ENCODE measurements at places on chromosomes 5 and 9.

- DNase-seq = no peak
Measured at GRCh38 chr9:121372239-121373010, 2.4 kb upstream of the STOM start.

GRCh38 chr9:135526089-135526729, 5.0 kb downstream of the LCN1 start:
- DNase-seq = no peak

DNA sequence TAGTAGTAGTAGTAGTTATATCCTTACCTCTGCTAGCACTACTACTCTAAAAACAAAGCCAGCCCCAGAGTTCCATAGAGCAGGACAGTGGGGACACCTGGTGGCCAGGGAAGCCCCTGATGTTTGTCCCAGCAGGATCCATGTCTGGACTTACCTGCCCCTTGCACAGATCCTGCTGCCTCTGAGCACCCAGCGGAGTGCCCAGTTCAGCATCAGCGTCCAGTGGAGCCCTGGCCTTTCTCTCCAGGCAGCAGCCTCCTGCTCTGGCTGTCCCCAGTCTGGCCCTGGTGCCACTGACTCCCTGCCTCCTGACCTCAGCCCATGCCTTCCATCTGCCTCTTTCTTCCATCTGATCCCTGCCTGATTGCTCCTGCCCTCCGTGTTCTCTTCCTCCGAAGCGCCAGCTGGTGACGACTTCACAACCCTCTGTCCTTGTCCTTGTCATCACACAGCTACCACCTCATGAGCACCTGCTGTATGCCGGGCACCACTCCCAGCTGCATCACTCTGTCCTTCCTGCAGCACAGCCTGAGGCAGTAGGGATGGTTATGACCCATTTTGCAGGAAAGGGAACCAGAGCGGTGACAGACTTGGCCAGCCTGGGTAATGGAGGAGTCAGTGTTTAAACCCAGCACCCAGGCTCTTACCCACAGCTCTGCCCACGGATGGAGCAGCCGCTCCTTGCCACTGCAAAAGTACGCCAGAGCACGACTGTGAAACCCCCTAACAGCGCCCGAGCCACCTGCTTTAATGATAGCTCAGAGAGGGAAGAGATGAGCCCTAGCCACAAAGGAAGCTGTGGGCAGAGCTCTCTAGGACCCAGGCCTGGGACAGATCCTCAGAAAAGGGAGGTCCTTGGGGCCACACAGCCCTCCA, 11.5 kb downstream of the SARDH start:
- no peak for DNase-seq

GRCh38 chr5:141823056-141823455, 55.2 kb downstream of the PCDH1 start:
- no peak for DNase-seq

- no peak for DNase-seq
Measured at GRCh38 chr5:98564836-98565235, 208.6 kb upstream of the RGMB start.

- DNase-seq = no peak
Measured at GRCh38 chr5:142143878-142144277, 35.3 kb downstream of the NDFIP1 start.

- no peak for DNase-seq
Measured at GRCh38 chr5:54719384-54720283, 202.1 kb downstream of the SNX18 start.

GRCh38 chr9:36499174-36499890, 73.4 kb upstream of the MELK start:
- no peak for DNase-seq

GRCh38 chr9:135410421-135410820, 69.2 kb upstream of the PPP1R26 start:
- DNase-seq = no peak

DNA sequence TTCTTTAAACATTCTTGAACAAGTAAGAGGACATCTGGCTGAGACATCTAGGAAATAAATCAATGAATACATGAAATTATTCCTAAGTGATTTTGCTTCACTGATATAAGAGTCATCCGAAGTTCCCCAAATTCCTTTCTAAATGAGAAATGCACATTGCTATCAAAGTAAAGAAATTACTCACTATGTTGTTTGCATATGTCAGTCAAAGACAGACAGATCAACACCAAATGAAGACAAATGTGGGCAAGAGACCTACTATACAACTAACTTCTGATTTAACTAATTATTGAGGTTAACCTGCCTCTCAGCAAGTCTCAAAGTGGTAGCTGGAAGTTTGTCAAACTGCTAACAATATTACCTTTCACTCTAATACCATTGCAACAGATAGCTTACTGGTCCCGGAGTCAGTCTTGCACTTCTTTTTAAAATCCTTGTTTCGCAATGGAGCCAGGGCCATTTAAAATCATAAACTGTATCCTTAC, 13.2 kb downstream of the TUT7 start:
- no peak for DNase-seq

DNA sequence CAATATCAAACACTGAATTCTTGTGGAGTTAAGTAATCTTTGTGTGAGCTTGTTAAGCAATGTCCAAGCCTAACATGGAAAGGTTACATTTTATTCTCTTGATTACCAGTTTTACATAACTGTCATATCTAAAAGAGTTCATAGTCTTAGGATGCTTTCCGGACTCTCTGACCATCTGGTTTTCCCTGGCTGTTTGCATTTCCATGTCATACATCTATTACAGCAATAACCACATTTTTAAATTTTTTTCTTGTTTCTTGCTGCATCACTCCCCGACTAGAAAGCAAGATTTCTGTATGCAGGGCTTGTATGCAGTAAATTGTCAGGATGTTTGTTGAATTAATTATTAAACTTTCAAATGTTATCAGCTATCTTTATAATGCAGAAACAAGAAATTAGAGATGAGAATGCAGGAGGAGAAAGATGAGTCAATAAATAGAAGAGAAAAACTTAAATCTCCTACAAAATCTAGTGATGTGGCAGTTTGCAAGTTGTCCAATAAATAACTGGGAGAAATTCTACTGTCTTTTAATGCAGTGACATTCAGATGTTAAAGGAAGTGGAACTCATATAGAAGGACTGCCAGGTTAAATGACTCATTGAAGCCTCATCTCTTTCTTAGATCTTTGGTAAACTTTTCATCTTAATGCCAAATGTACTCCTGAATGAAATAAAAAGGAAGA, 179.6 kb upstream of the SGCD start:
- no peak for DNase-seq

DNA sequence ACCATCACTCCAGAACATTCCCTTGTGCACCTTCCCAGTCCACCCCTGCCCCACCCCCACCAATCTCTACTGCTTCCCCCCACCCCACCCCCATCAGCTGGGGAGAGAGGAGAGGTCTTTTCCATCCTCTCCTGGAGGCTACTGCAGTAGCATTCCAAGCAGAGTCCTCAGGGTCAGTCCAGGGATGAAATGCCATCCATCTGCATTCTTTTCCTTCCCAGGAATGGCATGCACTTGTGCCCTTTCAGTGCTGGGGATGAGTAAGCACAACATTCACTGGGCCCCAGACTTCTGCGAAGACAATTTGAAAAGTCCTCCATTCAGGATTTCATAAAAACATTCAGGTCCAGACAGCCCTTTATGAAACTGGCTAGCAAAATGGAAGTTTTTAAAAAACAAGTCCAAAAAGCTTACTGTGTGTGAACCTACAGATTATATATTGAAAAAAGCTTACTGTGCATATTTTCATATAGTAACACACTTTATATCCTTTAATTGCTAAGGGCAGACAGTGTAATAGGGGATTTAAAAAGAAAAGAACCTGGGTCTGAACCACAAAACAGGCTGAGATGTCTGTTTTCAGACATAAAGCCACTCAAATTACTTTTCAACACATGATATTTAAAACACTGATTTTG, 50.0 kb upstream of the GOLPH3 start:
- DNase-seq = no peak

- no peak for DNase-seq
Measured at GRCh38 chr5:152285764-152286163, 119.3 kb downstream of the NMUR2 start.

DNA sequence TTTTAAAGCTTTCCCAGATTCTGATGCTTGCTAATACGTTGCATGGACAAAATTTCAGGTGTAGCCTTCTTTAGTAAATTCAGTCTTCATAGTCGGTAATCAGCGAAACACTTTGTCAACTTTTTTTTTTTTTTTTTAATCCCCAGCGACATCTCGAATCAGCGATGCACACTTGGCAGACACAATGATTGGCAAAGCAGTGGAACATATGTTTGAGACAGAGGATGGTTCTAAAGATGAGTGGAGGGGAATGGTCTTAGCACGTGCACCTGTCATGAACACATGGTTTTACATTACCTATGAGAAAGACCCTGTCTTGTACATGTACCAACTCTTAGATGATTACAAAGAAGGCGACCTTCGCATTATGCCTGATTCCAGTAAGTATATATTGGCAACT, 66.8 kb upstream of the NXNL2 start:
- DNase-seq = no peak

DNA sequence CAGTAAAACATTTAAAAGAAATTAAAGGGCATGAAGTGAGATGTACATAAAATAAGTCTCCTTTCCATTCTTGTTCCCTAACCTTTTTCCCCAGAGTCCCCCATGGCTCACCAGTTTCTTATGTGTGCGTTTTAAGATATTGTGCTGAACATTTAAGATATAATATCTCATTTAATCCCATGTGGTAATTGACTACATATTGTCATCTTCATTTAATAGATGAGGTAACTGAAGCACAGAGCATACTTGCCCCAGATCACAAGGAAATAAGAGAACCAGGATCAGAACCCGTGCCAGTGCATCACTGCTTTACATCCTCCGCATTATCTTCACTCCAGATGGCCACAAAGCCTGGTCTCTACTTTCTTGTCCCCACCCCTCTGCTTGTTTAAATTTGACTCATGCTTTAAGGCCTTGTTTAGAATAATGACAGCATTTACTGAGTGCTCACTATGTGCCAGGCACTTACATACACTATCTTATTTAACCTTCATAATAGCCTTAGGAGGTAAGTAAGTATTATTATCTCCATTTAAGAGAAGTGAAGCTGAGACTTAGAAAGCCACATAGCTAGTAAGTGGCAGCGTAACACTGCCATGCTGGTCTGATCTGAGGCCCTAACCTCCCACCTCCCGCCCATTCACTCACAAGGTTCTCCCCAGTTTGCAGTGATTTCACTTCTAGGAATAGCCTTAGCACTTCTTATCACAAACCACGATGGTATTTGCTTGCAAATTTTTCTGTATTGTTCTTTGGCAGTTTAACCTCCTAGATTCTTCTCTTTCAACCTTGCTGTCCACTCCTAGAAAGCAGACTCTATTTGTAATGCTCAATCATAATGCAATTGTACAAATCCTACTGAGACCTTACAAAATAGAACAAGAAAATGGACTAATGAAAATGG, 78.4 kb upstream of the IL6ST start:
- no peak for DNase-seq

DNA sequence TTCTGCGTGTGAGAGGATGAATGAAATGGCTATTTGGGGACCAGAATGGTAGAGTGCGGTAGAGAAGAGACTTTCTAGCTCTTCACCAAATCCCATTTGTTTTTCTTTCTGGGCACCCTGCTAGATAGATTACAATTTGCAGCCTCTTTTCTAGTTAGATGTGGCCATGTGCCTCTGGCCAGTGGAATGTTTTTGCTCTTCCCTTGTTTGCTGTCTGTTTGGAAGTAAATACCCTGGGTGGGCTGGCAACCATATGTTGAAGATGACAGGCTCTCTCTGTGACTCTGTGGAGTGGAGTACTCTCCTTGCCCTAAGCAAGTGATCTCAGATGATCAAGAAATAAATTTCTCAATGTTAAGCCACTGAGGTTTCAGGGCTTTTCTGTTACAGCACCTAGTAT, 12.9 kb downstream of the GNG10 start:
- DNase-seq = no peak

GRCh38 chr5:175861337-175862130, 9.8 kb upstream of the CPLX2 start:
- no peak for DNase-seq
